COR-L47 (cell line): ENCODE measurements at places on chromosomes 16 and 17.

GRCh38 chr17:48816774-48817590 is at the start of gene TTLL6:
Gene TTLL6, minus strand, starts transcription at chr17:48817229. Its CDS starts 157 bp downstream, at chr17:48817072.
- peak; percentile 99 for DNase-seq

- DNase-seq: peak; percentile 6
These were observed 209.9 kb downstream of the PRKCB start for GRCh38 chr16:24045641-24046040.

GRCh38 chr16:88813269-88814143 is 1.8 kb upstream of the APRT start:
- DNase-seq: no peak

GRCh38 chr17:21548236-21548635 is 144.1 kb upstream of the KCNJ18 start:
- no peak for DNase-seq

DNA sequence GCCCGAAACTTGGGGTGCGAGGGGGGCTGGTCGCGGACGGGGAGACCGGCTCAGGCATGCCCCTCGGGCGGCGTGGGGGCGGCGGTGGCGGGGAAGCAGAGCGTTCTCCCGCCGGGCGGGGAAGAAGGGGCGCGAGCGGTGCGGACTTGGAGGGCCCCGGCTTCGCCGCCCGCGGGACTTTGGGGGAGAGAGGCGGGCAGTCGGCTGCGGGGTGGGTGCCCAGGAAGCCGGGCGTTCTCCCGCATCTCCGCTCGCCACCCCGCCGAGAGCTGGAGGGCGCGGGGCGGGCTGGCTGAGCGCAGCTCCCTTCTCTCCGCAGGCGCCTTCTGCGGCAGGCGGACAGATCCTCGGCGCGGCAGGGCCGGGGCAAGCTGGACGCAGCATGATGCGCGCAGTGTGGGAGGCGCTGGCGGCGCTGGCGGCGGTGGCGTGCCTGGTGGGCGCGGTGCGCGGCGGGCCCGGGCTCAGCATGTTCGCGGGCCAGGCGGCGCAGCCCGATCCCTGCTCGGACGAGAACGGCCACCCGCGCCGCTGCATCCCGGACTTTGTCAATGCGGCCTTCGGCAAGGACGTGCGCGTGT is 772 bp downstream of the NTN1 start:
- DNase-seq: no peak

- DNase-seq: peak; percentile 76
These were observed 157.1 kb upstream of the WSCD1 start for GRCh38 chr17:5913032-5913531.

GRCh38 chr17:49241692-49242397 is 11.3 kb upstream of the PHOSPHO1 start:
- no peak for DNase-seq

DNA sequence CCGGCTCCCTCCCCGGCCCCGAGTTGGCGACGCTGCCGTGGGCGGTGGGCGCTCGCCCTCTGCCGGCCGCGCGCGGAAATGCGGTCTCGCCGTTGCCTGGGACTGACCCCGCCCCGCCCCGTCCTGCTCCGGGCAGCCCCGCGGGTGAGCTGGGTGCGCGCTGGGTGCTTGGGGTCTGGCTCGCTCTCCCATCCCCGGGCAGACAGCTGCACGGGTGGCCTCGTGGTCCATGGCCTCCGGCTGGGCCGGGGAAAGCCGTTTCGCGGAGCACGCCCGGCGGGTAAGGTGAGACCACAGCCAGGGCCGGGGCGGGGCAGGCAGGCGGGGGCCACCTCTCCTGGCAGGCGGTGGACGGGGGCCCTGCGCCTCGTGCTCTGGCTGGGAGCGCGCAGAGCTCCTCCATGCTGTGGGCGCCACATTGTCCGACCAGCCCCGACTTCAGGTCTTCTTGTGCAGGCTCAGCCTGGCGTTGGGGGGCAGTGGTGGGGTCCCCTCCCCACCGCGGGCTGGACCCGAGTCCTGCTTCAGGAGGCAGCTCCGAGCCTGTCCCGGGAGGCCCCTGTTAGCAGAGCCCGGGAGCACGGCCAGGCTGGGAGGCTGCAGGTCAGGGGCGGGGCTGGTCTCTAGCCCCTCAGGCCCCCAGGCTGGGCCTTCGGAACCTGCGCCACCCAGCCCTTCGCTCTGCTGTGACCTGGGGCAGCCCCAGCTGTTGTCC is 7.0 kb upstream of the C1QTNF8 start:
- no peak for DNase-seq

- DNase-seq: no peak
These were observed 103.6 kb downstream of the GAS7 start for GRCh38 chr17:10094797-10095196.

- peak; percentile 66 for DNase-seq
These were observed 19.3 kb upstream of the ADGRG3 start for GRCh38 chr16:57648581-57649442.

DNA sequence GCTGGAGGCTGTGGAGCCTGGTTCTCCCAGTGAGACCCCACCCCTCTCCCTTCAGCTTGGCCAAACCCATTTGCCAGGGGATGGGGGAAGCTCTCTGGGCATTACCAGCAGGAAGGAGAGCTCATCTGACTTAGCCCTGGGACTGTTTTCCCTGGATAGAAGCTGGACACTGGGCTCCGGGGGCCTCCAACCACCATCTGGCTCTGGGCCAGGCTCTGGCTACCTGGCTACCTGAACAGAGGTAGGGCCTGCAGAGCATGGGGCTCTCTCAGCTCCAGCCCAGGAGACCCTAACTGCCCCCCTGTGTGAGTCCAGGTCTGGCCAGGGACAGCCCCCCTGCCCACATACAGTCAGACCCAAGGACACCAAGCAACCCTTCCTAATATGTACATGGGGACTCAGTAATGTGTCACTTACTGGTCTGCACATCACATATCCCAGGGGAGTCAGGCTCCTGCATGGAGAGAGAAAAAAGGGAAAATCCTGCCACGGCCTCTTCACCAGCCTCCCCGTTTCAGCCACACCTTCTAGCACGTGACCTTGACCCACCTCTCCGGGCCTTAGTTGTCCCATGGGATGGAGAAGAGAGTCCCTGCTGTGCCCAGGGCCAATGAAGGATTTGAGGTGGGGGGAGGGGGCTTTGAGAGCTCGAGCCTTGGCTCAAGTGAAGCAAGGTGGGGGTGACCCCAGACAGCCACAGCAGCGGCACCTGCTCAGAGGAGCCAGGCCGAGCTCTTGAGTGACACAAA is 13.8 kb downstream of the CNGB1 start:
- no peak for DNase-seq

DNA sequence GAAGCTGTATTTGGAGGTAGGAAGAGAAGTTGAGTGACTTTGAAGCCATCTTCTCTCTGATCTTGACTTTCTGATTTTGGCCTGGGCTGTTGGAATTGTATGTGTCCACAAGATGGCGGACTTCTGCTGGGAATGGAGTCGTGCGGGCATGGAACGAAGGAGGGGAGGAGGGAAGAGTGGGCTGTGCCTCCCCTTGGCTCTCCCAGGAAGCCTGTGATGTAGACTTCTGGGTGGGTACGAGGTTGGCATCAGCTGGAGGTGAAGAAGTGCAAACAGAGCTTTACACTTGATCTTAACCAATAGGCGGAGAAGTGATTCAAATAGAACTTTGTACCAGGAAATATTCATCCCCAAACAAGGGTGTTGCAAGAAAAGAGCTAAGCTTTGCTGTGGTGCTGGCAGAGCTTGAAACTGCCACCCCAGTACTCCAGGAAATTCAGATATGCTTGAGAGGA is 7.4 kb upstream of the TMEM220 start:
- peak; percentile 9 for DNase-seq

- no peak for DNase-seq
These were observed 18.1 kb downstream of the KCNJ2 start for GRCh38 chr17:70187383-70187782.

DNA sequence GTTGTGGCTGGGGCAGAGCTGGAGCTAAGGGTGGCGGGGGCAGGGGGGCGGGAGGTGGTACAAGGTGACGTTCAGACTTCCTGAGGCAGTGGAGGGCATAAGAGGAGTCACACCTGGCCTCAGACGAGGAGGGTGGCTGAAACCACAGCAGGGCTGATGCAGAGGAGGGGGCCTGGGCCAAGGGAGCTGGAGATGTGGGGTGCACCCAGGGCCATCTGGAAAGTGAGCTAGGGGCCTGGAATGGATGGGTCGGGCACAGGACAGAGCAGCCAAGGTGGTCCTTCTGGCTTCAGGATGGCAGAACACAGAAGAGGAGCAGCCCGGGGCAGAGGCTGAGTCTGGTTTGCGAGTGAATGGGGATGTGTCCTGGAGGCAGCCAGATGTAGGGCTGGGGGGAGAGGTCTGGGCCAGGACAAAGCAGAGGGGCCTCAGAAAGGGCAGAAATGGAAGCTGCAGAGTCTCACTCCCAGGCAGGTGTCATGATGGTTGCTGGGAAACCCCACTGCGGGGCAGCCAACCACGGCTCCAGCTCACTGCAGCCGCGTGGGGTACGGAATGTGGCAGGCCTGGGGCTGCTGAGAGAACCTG is 57.6 kb downstream of the PRMT7 start:
- DNase-seq: no peak

- DNase-seq: no peak
These were observed 26.2 kb upstream of the FOXK2 start for GRCh38 chr17:82493226-82493781.

DNA sequence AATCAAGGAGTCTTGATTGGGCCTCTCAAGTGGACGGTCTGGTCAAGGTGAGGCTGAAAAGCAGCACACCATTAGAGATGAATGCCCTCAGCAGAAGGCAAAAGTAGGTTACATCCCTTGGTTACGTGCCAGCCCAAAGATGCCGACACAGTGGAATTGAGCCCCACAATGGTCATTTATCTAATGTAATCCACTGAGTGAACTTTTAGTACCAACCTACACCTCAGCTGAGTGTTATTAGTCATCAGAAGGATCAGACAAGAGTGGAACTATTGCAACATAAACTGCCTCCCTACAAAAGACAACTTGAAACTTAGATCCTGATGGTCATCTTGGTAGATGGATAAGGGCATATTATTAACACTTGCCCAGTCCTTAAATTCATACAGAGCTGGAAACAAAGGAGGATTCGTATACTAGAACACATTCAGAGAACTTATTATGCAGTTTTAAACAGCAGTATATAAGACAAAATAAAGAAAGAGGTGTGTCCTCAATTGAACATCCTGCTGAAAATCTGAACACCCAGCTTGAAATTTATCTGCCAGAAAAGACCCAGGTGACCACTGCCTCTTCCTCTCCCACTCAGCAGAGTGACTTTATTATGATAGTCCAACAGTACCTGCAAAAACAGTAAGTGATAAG is 2.8 kb downstream of the DCUN1D3 start:
- DNase-seq: no peak

- DNase-seq: no peak
These were observed 18.8 kb upstream of the SLC38A10 start for GRCh38 chr17:81313776-81314397.
